ENCODE measurements at places on chromosomes 2 and 18.

- DNase-seq, result no peak
Measured at GRCh38 chr2:97706708-97707345, 6.5 kb upstream of the ZAP70 start.

DNA sequence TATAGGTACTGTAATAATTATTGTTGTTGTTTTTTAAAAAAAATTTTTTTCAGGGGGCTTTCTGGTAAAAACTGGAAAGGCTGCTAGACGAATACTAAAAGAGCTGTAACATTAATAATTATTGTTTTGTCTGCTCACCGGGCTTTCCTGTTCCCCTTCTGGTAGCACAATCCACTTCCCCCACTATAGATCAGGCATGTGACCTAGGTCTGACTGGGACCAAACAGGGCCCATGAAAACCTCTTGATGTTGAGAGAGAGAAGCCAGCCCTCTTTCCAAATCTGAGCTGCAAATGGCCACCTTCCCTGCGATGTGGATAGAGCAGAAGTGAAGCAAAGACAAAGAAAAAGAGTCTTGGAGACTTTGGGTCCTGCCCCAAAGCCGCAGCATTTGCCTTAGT is 23.4 kb downstream of the SH2D6 start:
- DNase-seq, result no peak

DNA sequence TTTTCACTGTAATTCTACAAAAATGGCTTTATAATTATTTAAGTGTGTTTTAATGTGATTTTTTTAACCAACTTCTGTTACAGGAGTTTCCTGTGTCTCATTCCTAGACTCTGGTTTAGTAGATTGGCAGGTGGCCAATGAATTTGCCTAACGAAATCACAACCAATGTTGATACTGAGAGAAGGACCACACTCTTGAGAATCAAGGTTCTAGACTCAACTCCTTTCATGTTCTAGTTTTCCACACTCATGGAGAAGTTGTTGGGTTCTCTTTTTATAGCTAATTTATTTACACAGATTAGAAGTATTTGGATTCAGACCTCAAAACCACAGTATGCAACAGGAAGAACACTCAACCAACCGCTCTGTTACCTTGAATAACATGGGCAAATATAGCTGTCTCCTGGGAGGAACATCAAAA is 22.6 kb upstream of the USP34 start:
- peak; percentile 12 for DNase-seq

GRCh38 chr2:237514474-237515130 is 27.6 kb downstream of the MLPH start:
- no peak for DNase-seq

- no peak for DNase-seq
Measured at GRCh38 chr2:137287913-137288639, 522.7 kb downstream of the THSD7B start.

- no peak for DNase-seq
Measured at GRCh38 chr2:218557941-218558340, 10.2 kb downstream of the USP37 start.

GRCh38 chr2:83069724-83070123 is 1389.4 kb downstream of the SUCLG1 start:
- DNase-seq, result peak; percentile 56

DNA sequence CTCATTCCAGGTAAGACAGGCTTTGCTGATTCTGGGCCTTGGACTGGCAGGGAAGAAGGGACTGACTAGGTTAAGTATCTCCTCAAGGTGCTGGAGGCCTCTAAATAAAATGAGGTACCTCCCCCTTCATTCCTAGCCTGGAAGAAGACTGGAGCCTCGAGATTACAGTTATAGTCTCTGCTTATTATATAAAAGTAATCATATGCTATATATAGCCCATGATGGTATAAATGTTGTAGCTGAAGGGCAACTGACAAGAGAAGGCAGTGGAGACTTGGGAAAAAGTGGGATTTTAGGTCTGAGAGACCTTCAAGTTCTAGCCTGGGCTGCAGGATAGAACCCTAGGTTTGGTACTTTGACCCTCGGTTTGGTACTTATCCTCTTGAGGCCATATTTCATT is 248.3 kb downstream of the PLCL1 start:
- no peak for DNase-seq

DNA sequence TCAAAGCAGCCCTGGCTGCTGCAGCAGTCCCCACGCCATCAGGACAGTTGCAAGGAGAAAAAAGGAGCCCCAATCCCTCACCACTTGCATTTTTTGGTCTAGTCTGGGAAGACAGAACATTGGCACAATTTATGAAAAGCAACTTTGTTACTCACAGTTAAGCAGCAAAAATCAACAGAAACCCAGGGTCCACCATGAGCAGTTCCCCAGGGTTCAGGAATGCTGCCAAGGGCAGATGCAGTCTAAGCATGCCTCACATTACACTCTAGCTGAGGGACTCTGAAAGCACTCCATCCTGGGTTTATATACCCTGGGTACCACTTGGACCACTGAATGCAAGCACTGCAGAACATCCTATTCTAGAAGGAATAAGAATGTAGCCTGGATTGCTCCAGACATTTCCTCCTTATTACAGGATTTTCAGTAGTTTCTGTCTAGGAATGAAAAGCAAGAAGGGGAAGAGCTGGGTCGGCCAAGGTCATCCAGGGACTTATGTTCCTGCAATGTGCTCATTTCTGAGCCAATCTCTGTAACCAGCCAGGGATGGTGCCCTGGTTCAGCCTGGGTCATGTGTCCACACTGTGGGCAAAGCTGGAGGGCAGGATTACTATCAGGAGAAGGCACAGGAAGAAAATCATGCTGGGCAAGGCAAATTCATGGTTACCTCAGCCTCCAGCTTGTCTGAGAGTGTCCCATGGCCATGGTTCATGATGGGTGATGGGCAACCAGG is 19.5 kb upstream of the TMEM163 start:
- DNase-seq, result no peak

DNA sequence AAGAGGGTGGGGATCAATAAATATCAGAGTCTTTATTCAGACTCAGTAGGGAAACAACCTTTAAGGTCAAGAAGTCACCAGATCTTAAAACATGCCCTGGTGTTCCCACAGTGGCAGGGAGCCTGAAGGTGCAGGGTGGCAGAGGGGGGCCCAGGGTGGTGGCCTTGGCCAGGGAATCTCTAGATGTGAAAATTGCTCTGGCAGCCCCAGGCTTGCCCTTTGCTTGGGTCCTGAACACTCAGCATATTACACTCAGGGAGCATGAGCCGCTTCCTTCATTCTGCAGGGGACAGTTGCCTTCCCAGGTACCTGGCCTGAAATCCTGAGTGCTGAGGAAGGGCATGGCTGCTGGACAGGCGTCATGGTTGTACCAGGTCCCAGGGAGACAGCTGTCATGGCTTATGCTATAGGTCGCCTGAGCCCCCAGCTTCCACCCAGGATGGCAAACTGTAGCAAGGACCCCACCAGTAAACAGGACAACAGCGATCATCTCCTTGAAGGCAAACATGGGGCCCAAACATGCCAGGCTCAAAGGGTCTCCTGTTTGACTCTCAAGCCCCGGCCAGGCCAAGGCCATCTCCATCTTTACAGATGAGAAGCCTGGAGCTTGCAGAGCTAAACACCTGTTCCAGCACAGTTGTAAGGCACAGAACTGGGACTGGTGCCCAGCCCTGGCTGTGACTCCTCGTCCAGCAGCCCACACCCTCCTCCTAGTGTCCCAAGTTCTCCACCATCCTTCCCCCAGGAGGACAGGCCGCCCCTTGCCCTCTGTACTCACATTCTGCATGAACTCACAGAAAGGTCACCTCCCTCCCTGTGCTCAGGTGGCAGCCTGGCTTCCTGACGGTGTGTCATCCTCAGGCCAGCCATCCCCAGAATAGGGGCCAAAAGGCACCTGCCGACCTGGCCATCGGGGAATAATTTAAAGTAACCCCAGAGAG is 14.6 kb downstream of the ABCG8 start:
- no peak for DNase-seq

DNA sequence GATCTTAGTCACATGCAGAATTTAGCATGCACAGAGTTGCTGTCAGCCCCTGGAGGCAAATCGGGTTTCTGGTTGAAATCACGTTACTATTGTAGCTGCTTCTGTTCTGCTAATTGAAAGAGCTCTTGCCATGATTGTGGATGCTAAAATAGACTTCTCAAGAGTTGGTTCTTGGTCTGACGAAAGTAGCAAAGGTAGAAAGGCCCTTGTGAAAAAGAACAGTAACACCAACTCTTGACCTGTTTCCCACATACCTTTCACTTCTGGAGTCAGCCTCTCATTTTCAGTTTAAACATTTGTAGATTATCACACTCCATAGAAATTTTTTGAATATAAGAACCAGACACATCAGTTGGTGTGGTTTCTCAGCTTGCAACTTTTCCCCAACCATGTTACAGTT is 110.0 kb upstream of the EPB41L3 start:
- DNase-seq, result no peak

DNA sequence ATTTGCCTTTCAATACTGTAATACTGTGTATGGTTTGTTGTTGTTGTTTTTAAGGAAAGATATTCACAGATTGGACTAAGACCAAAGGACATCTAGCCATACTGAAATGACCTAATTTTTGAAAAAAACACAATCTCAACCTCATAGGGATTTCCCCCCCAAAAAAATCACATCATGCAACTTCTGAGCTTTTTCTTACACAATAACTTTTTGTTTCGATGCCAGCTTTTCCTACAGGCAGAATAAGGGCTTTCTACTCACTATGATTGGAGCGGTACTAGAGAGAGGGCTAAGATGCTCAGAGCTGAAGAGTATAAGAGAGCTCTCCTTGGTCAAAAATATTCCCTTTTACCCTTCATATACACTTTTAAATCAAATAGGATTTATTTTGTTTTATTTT is 32.4 kb upstream of the SLC3A1 start:
- DNase-seq, result no peak

All from mesenchymal stem cell (in vitro differentiated cells and primary cell).